ENCODE measurements at places on chromosomes 13 and 19.

DNA sequence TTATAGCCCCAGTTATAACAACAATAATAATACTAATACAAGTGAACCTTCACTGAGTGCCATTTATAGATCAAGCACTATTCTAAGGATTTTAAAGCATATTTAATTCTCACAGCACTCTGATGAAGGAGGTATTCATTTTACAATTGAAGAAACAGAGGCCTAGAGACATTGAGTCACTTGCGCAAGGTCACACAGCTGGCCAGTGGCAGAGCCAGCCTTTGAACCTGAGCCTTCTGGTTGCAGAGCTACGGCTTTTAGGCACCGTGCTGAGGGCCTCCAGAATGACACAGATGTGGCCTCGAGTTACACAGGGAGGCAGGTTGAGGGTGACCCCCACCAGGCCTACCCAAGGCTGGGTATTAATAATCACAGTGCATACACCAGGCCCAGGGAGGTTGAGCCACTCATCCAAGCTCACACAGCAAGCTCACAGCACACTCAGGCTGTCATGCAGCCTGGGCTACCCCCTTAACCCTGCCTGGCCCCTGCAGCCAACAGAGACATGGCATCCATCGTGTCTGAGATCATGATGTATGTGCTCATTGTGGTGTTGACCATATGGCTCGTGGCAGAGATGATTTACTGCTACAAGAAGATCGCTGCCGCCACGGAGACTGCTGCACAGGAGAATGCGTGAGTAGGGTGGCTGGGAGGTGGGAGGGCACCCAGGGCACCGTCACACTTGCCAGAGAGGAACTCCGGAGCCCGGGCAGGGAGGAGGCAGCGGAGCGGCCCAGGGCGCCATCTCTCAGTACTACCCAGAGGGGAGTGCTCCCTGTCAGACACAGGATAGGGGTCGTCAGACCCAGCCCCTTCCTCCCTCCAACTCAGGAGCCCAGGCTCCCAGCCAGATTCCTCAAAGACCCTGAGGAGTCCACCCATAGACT lies 2.7 kb upstream of the HPN start:
- DNase-seq: no peak
- H3K36me3 ChIP-seq: no peaks in the 10 kb centered on the region
- no peak overlapping the region for H3K4me3 ChIP-seq

- no peak for DNase-seq
- H3K4me1 ChIP-seq: no peaks in the 10 kb centered on the region
- H3K27ac ChIP-seq: no peak overlapping the region
- H3K27me3 ChIP-seq: no peaks in the 10 kb centered on the region
Measured at GRCh38 chr13:106398289-106398688, 137.2 kb downstream of the EFNB2 start.

- H3K36me3 ChIP-seq: no peaks in the 10 kb centered on the region
- H3K27me3 ChIP-seq: peaks cover 22% of the 10 kb centered on the region
- peaks cover 3% of the 10 kb centered on the region for H3K4me1 ChIP-seq
- H3K4me3 ChIP-seq: no peak overlapping the region
- DNase-seq: no peak
Measured at GRCh38 chr13:28475916-28476725, 18.8 kb downstream of the FLT1 start.

DNA sequence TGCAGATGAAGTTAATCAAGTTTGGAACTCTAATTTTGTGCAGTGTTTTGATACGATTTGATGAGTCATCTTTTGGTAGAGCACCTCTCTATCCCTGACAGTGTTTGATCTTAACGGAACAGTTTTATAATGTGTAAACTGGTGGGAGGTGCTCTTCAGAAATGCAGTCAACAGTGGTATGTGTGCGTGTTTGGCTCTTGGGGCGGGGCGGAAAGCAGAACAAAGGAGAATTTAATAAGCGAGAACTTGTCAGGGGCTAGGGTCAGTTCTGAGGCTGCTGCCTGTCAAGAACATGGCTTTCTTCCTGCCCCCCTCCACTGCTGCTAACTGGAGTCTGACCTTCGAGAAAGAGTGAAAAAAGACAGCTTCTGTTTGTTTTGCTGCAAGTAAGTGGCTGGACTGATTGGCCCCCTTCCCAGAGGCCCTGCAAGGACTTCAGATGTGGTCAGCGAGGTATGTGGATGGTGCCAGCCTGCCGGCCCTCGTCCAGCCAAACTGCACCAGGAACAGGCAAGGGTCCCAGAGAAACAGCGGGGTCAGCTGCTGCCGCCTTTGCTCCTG lies 40.8 kb downstream of the BBC3 start:
- no peak overlapping the region for H3K4me3 ChIP-seq
- H3K36me3 ChIP-seq: peaks cover 5% of the 10 kb centered on the region
- H3K27ac ChIP-seq: peak overlapping the region; percentile 20
- H3K4me1 ChIP-seq: peaks cover 15% of the 10 kb centered on the region
- DNase-seq: no peak
- H3K27me3 ChIP-seq: no peaks in the 10 kb centered on the region

DNA sequence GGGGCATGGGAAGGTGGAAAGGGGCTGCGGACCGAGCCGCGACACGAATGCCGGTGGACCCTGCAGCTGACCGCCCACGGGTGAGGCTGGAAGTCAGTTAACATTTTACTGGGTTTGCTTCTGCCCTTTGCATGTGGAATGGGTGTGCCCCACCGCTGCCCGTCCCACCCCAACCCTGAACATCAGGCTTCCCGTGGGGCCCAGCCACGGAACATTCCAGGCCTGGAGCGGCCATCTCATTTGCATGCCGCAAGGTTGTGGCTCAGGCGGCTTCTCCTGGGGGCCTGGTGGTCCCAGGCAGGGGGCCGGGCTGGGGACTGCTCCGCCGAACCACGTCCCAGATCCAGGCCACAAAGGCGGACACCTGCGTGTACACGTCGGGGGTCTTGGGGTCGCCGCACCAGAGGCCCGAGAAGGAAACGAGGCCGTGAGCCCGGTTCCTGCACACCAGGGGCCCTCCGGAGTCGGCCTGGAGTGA lies 9.3 kb downstream of the FSTL3 start:
- H3K27ac ChIP-seq: no peak overlapping the region
- H3K27me3 ChIP-seq: no peaks in the 10 kb centered on the region
- DNase-seq: no peak
- no peaks in the 10 kb centered on the region for H3K36me3 ChIP-seq

DNA sequence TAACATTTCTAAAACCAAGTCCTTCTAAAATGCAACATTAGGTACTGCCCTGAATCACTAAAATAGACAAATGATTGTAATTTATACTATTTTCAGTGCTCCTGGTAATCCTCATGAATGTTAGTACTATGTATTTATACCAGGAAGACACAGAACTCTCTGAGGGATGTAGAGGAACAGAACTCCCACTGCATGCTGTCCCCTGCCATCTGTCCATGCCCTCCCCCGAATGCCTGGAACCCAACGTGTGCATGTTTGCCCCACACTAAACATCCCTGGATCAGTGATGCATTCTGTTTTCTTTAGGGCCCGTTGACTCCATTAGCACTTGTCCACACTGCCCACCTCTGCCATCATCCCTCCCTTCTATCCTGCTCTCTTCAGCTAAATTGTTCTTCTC lies 26.5 kb downstream of the ENOX1 start:
- no peaks in the 10 kb centered on the region for H3K36me3 ChIP-seq
- no peak overlapping the region for H3K4me3 ChIP-seq
- DNase-seq: no peak
- no peak overlapping the region for H3K27ac ChIP-seq
- no peaks in the 10 kb centered on the region for H3K4me1 ChIP-seq

DNA sequence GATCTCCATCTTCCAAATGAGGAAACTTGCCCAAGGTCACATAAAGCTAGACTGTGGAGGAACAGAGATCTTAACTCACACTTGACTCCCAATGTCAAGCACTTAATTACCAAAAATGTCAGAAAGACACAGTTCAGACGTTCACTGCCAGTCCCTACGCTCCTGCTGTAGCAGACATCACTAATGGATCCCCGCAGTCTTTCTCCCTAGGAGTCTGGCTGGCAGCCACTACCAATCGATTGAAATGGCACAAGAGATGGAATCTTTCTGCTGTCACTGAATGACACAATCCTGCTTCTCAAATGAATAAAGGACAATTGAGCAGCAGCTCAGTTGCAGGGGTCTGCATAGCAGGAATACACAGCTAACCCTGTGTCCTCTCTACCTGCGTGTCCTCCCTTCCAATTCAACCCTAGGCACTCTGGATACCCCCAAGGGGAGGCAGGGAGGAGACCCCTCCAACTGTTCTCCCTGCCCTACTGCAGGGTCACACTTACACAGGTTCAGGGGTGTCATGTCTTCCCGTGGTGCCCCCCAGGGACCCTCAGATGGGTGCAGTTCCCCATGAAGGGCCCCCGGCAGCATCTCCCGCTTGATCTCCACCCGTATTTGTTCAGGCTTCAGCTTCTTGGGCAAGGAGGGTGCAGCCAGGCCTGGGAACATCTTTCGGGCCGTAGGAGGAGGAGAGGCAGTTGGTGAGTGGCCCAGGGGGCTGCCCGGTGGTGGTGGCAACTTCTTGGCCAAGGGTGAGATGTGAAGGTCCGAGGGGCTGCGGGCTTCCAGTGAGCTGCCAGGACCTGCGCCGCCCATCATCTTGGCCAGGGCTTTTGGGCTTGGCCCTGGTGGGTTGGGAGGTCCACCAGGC lies 7.9 kb upstream of the AKAP8L start:
- peaks cover 11% of the 10 kb centered on the region for H3K4me1 ChIP-seq
- no peak for DNase-seq
- no peak overlapping the region for H3K4me3 ChIP-seq
- peaks cover 12% of the 10 kb centered on the region for H3K36me3 ChIP-seq
- H3K27me3 ChIP-seq: no peaks in the 10 kb centered on the region

GRCh38 chr13:104043184-104043583 lies 977.0 kb upstream of the SLC10A2 start:
- no peaks in the 10 kb centered on the region for H3K27me3 ChIP-seq
- H3K36me3 ChIP-seq: peaks cover 15% of the 10 kb centered on the region
- H3K4me3 ChIP-seq: no peak overlapping the region
- no peak for DNase-seq
- H3K27ac ChIP-seq: no peak overlapping the region

GRCh38 chr19:50328224-50328872 lies 829 bp downstream of the KCNC3 start:
- no peak overlapping the region for H3K27ac ChIP-seq
- no peak for DNase-seq
- peaks cover 52% of the 10 kb centered on the region for H3K27me3 ChIP-seq
